Activated T-cell treated with anti-CD3 and anti-CD28 coated beads for 4 hours (primary cell): ENCODE measurements at places on chromosomes 13 and 19.

DNA sequence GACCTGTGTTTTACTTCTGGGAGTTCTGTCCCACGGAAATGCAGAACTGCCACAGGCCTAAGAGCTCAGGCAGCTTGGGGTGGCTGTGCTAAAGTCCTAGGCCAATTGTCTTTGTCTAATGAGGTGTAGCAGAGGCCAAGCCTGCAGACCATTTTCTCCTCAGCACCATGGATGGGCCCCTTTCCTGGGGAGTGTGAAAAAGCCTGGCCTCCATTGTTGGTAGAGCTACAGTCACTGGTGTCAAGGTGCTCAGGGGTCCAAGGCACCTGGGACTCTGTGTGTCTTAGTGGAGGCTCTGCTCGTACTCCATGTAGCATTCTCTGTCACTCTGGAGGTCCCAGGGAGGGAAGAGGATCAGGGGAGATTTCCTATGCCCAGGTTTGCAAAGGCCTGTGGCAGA, 329.6 kb downstream of the SLITRK5 start:
- DNase-seq, result no peak

DNA sequence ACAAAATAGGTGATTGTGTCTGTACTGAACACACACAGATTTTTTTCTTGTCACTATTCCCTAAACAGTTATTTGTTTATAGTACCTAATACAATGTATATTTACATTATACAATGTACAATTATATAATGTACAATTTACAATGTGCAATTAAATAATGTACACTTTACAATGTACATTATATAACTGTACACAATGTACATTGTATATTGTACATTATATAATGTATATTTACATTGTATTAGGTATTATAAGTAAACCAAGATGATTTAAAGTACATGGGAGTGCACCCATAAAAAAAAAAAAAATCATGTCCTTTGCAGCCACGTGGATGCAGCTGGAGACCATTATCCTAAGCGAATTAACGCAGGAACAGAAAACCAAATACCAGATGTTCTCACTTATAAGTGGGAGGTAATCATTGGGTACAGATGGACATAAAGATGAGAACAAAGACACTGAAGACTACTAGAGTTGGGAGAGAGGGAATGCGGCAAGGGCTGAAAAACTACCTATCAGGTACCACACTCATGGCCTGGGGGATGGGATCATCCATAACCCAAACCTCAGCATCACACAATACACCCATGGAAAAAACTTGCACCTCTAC, 68.1 kb downstream of the ABCC4 start:
- DNase-seq, result no peak

GRCh38 chr19:30649934-30650614, 277.9 kb downstream of the ZNF536 start:
- no peak for DNase-seq

DNA sequence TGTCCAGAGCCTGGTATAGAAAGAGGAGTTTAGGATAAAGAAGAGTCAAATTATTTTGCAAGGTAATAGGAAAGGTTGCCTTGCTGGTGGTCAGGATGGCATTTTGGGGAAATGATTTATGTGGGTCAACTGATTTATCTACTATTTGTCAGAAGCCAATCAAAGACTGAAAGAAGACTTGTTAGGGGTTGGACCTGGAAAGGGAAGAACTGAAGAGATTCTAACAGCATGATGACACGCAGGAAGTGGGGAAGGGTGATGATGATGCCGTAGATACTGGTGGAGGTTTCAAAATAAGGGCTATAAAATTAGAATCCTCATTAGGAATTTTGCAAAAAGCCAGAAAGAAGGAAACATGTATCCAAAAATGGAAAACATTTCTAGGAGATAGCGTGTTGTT, 60.7 kb upstream of the FGF14 start:
- DNase-seq, result no peak

DNA sequence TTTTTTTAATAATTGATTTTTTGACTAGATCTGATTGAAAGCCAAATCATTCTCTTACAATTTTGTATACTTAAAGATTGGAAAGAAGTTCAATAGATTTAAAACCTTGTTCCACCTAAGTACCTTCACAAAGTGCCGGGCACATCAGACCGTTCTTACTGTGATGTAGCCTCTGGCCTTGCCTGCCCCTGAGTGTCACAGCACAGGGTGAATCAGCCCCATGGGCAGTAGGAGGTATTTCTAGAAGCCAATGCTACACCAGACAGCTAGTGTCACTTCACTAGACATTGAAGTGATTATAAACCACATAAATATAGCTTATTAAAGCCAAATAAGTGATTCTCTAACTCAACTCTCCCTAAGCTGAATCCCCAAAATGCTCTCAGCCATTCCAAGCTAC, 131.3 kb downstream of the LACC1 start:
- DNase-seq, result no peak

DNA sequence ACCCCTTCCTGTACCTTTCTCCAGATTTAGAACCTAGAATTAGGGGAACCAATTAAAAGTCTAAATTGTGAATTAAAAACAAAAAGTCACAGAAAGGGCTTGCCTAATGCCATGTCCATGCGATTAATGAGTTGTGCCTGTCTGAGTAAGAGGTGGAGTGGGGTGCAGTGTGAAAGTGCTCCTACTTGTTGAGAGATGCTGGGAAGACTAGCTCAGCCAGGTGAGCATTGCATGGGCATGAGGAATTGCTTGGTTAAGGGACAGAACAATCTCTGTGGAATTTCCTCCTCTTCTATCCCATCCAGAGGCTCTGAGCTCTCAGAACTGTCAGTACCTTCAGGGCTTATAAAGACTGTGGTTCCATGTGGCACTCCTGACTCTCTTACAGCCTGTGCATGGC, 159.0 kb upstream of the UBL3 start:
- no peak for DNase-seq

- no peak for DNase-seq
Observed at GRCh38 chr19:35533822-35534392, 651 bp downstream of the GAPDHS start.

DNA sequence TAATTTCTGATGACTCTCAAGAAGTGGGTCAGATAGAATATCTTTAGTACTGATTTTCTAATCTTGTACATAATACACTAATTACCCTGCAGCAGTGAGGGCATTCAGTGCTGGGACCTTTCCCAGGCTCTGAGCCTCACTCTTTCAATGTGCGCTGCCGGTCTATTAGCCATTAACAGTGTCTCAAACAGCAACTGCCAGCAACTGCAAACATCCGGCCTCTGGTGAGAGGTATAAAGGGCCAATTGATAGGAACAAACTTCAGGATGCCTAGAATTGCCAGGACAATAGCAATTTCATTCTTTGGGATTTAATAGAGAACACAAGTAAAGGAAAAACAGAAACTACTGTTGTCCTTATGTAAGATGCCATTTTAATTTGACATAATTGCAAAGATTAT, 604.4 kb upstream of the SPRY2 start:
- no peak for DNase-seq

DNA sequence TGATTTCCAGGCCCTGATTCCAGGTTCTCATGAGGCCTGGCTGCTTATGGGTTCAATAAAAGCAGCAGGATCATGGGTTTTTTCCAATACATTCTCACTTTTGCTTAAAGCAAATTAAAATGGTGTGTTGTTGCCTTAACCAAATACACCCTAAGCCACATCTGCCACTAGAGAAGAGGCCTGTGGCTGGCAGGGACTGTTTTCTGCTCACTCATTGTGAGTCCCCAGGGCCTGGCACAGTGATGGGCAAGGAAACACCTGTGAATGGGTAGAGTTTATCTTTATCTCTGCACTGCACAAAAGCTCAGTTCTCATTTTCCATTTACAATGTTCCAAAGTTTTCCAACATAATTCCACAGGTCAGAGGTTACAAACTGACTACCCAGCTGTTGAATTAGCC, 726.0 kb downstream of the UQCRFS1 start:
- DNase-seq, result no peak

DNA sequence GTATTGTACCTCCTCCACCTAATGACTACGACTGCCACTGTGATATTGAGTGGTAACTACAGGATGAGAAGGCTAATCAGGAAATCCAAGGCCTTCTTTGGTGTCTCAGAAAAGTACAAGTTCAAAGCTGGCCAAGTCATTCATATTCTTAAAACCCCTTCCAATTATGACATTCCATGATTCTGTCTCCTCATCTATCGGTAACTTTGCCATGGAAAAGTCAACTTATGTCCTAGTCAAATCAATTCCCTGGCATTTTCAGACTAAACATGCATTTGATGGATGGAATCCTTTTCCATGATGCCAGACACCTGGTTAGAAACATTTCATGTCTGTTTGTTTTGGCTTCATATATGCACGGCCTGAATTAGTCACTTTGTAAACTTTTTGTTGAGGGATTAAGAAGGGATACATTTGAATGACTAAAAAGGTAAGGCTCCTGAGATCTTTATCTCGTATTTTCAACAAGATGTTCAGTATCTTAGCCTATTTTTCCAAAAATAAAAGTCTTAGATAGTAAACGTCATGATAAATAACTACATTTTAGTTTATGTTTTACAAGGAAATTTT, 186.5 kb downstream of the NHLRC3 start:
- DNase-seq, result no peak

DNA sequence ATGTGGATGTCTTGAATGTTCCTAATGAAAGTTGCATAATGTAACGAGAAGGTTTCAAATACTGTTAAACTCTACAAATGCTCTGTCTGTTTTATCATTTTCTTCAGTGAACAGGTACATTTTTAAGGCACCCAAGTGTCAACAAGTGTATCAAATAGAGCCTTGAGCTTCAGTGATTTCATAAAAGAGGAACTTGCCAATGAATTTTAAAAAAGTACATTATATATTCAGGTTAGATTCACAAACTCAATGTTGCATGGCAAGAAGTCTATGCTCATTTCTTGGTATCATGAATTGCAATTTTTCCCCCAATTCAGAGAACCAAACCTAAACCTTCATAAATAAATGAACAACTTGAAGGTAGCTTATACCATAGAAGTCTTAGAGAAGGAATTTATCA, 838.8 kb downstream of the PCDH9 start:
- no peak for DNase-seq

DNA sequence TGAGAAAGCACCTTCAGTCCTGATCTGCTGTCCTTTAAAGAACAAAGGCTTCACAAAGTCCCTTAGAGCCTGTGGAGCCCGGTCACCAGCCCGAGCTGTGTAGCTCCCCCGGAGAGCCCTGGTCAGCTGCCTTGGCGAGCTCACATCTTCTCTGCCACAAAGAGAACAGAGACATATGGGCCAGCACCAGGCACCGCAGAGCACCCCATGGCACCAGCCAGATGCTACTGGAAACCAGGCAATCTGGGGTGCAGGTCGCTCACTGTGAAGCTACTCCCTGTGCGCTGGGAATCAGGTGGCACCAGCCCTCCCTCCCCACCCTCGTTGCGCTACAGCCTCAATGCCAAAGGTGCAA, 44.3 kb upstream of the F7 start:
- no peak for DNase-seq

DNA sequence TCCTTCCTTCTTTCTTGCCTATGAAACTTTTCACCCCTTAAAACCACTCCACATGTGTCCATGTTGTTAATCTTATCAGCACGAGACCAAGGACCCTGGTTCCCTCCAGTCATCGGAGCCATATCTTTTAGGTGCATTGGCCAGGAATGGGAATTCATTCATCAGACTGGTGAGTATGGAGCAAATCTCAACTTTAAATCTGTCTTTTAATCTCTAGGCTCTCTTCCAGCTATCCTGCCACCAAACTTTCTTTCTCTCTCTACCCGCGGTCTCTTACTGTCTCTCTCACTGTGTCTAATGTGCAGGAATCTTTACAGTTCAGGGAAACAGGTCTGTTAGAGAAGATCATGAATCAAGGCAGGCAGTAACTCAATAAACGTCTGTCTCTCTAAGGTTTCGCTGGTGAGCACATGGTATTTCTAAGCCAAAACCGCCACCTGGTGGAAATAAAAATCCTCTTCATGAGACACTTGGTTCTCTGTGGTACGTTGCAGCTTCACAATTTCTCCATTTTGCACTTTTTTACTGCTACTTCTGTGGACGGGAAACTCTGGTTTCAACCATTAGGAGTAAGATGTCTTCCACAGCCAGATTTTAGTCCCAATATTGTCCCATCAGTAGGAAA, 16.1 kb downstream of the LGALS16 start:
- peak; percentile 27 for DNase-seq

DNA sequence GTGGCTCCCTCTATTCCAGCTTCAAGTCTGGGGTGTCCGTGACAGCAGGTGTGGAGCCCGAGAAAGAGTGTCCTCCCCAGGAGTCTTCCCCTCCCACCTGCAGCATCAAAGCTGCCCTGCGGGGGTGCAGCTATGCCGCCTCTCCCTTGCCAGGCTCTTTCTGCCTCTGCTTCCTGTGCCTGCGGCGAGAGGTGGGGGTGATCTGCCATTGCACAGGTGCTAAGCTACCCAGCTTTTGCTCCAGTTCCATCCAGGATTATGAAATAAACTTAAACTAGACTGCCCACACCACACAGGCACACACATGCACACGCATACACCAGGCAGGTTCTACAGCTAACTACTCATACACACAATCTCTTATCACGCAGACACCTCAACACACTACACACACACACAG, 104.7 kb upstream of the CLDN10 start:
- no peak for DNase-seq

DNA sequence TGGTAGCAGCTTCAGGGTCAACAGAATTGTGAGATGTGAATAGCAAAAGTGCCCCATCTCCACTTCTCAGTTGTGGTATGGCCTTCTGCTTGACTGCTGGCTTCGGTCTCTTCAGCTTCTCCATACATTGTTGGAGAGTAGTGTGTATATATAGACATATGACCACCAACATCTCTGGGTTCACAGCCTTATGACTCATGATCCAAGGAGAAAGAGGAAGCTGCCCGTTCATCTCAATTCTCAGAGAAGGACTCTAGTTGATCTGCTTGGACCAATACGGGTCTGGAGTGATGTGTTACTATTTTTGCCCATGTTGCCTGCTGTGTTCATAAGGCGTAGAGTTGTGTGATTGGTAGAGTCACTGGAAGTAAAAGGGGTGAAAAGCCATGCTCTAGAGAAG, 3.6 kb upstream of the COMMD6 start:
- DNase-seq, result no peak

DNA sequence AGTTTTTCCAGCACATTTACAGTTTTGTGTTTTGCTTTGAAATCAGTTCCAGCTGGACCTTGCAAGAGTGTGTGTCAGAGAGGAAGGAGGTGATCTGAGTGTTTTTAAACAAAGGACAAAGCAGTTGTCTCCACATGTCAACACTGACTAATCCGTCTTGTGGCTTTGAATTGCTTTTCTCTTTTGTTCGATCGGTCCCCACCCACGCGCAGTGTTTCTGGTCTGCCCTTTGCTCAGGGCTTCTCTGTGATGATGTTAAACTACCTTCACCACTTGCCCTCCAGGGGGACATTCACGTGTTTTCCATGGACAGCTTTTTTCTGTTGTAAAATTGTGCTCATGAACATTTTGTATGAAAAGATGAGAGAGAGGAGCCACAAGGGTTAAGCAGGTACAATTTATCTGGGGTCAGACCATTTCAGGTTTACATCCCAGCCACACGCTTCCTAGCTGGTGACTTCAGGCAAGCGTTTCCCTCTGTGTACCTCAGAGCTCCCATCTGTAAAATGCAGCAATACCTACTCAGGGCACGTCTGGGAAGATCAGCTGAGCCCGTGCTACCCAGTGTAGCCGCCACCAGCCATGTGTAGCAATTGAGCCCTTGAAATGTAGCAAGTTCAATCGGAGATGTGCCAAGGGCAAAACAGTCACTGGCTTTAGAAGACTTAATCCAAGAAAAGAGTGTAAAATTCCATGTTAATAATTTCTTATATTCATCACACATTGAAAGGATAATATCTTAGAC, 13.5 kb upstream of the PLA2G4C start:
- DNase-seq, result no peak

- DNase-seq, result no peak
Observed at GRCh38 chr13:44198826-44199225, 174.8 kb upstream of the SERP2 start.
